ENCODE measurements at places on chromosomes 5 and 9. TPM values are rescaled to one million over a fixed set of nuclear protein-coding genes. Genes with fewer than 3 reads are reported as not detected.

- no peak for DNase-seq
These were observed 30.7 kb upstream of the IL31RA start for GRCh38 chr5:55820488-55820887.

GRCh38 chr5:116524966-116525365 lies 49.7 kb downstream of the SEMA6A start:
- no peak for DNase-seq

DNA sequence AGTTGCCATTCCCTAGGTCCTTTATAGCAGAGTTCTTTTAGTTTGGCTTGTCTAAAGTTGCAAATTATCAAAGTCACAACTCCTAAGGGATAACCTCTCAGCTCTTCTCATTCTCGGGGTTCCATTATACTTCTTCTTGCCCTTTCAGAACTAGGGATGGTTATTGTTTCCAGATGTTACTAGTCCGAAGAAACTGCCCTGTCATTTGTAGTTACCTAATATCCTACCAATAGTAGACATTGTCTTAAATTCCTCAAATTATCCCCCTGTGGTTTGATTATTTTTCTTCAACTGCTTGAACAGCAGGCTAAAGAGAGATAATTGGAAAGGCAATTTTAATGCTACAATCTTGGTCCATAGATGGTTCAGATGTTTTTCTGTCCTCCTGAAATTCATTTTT lies 709.8 kb downstream of the KCTD16 start:
- DNase-seq: no peak

Gene CSF2
- polyA plus RNA-seq: 0.70 TPM

- peak; percentile 9 for DNase-seq
These were observed 959 bp upstream of the FBXL17 start for GRCh38 chr5:108382784-108383330.

DNA sequence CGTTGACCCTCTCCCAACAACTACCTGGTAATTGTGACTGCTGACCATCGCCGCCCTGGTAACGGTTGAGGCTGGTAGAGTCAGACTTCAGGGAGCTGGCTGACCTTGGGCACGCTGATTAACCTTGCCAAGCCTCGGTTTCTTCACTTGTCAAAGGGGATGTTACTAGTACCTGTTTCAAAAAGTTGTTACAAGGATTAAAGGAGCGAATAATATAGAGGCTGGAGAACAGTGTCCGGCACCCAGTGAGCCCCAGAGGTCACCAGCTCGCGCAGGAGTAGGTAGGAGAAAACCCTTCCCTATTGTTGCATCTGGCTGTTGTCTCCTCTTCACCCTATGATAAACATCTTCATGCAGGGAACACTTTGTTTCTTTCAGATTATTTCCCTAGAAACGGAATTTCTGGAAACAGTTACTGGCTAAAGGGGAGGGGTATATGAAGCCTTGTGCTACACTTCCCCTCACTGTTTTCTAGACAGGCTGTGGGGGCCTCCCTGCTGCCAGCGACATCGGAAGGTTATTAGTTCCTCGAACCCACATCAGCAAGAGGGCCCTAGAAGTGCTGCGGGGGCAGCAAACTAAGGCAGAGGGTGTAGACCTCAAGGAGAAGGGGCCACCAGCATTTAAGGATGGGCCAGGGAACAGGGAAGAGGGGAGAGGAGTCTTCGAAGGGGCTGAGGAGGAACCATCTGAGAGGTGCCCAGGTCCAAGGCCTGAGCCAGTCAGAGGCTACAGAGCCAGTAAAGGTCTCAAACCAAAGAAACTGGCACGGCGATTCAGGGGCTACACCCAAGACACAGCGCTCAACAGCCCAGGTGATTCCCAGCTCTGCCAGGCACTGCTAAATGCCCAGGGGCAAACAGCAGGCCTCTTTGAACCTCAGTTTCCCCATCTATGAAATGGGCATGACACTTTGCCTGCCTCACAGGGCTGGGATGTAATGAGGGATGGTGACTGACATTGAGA lies 37.6 kb downstream of the HRH2 start:
- DNase-seq: peak; percentile 47

Gene PCDHAC2
- polyA plus RNA-seq: 0.76 TPM

DNA sequence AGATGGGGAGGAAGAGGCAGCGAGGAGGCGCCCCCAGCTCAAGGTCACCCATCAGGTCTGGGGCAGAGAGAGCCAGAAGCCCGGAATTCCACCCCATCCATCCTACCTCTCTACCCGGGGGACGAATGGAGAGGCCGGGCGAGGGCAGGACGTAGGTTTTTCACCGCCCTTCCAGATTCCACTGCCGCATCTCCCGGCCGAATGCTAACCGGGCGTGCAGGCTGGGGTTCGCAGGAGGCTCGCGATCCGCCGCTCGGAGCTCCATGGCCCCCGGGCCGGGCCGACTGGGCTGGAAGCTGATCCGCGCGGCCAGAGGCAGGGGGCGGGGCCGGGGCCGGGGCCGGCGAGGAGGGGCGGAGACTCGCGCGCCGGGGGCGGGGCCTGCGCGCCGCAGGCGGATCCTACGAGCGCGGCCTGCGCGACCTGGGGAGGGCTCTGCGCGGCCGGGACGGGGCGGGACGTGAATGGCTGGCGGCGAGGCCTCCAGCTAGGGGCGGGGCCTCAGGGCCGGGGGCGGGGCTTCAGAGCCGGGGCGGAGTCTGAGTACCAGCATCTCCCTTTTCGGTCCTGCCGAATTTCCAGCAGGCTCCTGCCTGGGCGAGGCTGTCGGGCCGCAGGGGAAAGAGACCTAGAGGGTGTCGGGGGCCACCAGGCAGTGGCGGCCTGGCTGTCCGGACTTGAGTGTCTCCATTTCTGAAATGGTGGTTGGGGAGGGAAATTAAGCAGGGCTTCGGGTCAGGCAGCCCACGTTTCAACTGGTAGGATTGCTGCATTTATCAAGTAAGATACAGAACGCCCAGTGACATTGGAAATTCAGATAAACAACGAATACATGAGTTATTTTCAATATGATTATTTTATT lies at the start of gene ST6GALNAC4:
Gene ST6GALNAC4 (minus strand): TSS at position 322 of the 862 bp plus-strand sequence. CDS start 622 bp downstream, outside the sequence.
- DNase-seq: peak; percentile 98

DNA sequence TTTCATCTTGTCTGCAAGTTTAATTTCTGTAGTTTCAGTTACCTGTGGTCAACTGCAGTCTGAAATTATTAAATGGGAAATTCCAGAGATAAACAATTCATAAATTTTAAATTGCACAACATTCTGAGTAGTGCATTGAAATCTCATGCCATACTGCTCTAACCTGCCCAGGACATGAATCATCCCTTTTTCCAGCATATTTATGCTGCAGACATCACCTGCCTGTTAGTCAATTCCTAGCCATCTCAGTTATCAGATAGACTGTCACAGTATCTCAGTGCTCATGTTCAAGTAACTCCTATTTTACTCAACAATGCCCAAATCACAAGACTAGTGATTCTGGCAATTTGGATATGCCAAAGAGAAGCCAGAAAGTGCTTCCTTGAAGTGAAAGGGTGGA lies 223.0 kb upstream of the GRIA1 start:
- no peak for DNase-seq

Gene ELOVL7
- 0.07 TPM for polyA plus RNA-seq

Gene SPINK6
- polyA plus RNA-seq: not detected

GRCh38 chr5:111502956-111503355 lies 9.4 kb downstream of the STARD4 start:
- no peak for DNase-seq

Gene BTF3
- polyA plus RNA-seq: 458 TPM

Gene PCDHB10
- polyA plus RNA-seq: 1.4 TPM

GRCh38 chr5:92939428-92939827 lies 641.6 kb downstream of the NR2F1-AS1 start:
- DNase-seq: no peak

GRCh38 chr9:3205421-3206095 lies 320.2 kb downstream of the RFX3 start:
- DNase-seq: no peak

DNA sequence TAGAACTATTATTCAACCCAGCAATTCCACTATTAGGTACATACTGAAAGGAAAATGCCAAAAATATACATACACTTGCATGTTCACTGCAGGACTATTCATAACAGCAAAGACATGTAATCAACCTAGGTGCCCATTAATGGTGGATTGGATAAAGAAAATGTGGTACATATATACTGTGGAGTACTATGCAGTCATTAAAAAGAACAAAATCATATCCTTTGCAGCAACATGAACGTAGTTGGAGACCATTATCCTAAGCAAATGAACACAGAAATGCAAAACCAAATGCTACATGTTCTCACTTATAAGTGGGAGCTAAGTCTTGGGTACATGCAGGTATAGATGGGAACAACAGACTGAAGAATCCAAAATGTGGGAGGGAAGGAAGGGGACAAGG lies 67.7 kb downstream of the ELOVL7 start:
- DNase-seq: no peak

DNA sequence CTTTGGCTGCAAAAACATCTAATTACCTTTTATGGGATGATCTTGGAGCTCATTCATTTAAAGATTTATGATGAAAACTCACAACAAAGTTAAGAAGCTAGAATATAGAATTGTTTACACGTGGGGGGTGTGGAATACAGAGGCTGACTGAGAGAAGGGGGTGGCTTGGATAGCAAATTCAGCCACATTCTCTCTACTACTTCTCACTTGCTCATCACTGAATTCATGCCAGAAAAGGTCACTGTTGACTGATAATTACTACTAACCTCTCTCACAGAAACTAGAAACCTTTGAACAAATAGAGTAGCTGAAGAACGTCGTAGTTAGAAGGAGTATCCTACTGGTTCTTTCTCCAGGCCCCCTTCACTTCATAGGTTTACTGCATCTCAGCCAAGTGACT lies 808.2 kb downstream of the BRINP1 start:
- DNase-seq: no peak

Gene HRH2
- 0.08 TPM for polyA plus RNA-seq

DNA sequence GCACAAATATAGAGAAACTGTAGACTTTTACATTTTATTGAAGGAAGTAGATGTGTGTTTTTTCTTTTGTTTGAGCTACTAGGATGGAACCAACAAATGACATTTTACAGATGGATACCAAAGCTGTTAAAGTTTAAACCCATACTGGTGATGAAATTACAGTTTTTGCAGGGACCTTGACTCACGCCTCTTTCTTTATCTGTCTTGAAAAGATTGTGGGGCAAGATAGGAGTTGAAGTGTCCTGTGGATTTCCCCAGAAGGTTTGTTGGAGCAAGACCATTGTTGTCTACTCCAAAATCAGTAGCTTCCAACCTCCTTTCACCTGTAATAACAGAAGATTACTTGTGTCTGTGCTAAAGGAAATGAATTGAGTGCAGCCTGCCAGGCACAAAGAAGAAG lies 4.1 kb upstream of the C5orf63 start:
- DNase-seq: no peak

GRCh38 chr9:89654025-89654662 lies 49.3 kb downstream of the GADD45G start:
- DNase-seq: no peak

- peak; percentile 55 for DNase-seq
These were observed 524.3 kb downstream of the PSAT1 start for GRCh38 chr9:78821126-78821822.
